ENCODE measurements at places on chromosomes 1 and 21.

DNA sequence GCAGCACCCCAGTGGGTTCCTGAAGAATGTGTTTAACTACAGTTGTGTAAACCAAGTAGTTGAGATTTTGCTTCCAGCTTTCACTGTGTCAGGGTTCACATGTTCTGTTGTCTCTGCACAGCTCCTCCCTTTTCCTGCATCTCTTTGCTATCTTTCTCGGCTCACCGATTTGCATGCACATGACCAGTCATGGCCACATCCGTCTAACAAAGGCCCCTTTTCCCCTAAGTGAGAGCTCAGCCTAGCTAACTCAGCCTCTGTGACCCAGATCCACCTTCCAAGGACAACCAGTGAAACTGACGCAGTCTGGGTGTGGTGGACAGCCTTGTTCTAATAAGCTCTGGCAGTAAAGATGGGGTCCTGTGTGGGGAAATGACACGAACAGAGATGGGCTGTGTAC lies 101.1 kb downstream of the ZP4 start:
- no peak for DNase-seq

GRCh38 chr21:42475036-42475435 lies 21.0 kb downstream of the RSPH1 start:
- DNase-seq = no peak

GRCh38 chr1:246797597-246797996 lies 73.4 kb downstream of the SCCPDH start:
- no peak for DNase-seq

DNA sequence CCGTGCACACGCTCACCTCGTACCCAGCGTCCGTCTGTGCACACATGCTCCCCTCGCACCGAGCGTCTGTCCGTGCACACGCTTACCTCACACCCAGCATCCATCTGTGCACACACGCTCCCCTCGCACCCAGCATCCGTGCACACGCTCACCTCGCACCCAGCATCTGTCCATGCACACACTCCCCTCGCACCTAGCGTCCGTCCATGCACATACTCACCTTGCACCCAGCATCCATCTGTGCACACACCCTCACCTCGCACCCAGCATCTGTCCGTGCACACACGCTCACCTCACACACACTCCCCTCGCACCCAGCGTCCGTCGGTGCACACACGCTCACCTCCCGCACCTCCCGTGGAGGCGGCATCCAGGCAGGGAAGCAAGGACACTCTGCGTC lies 24.4 kb upstream of the COL18A1 start:
- no peak for DNase-seq

- no peak for DNase-seq
Measured at GRCh38 chr1:40133312-40133665, 27.9 kb upstream of the RLF start.

- no peak for DNase-seq
Measured at GRCh38 chr1:162680419-162681121, 48.3 kb downstream of the DDR2 start.

- DNase-seq = no peak
Measured at GRCh38 chr1:20302108-20302471, 11.4 kb downstream of the VWA5B1 start.

GRCh38 chr1:180094705-180095295 lies 59.9 kb upstream of the QSOX1 start:
- DNase-seq = no peak

DNA sequence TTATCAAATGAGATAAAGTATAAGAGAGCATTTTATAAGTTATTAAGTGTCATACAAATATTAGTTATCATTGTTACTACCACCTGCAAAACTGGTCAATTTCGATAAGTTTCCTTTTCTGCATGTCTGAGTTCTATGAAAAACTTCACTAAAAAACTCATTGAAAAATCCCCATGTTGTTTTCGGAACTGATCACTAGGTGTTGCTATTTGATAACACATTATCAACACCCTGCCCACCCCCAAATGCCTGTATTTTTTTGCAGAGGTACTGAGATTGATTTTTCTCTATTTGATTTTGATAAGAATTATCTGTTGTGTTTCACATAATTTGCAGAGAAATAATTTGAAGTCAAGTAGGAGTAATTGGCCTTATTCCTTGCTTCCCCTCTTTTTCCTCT lies 22.1 kb upstream of the DISP1 start:
- DNase-seq = no peak

- no peak for DNase-seq
Measured at GRCh38 chr1:63888984-63889383, 115.2 kb downstream of the ROR1 start.

- DNase-seq = no peak
Measured at GRCh38 chr21:43873673-43874072, 8.7 kb downstream of the AGPAT3 start.

GRCh38 chr1:28412731-28413130 lies 43.2 kb downstream of the PHACTR4 start:
- no peak for DNase-seq

GRCh38 chr21:20013851-20014250 lies 984.4 kb upstream of the NCAM2 start:
- no peak for DNase-seq

GRCh38 chr1:234310460-234310817 lies 62.8 kb upstream of the COA6 start:
- DNase-seq = no peak

DNA sequence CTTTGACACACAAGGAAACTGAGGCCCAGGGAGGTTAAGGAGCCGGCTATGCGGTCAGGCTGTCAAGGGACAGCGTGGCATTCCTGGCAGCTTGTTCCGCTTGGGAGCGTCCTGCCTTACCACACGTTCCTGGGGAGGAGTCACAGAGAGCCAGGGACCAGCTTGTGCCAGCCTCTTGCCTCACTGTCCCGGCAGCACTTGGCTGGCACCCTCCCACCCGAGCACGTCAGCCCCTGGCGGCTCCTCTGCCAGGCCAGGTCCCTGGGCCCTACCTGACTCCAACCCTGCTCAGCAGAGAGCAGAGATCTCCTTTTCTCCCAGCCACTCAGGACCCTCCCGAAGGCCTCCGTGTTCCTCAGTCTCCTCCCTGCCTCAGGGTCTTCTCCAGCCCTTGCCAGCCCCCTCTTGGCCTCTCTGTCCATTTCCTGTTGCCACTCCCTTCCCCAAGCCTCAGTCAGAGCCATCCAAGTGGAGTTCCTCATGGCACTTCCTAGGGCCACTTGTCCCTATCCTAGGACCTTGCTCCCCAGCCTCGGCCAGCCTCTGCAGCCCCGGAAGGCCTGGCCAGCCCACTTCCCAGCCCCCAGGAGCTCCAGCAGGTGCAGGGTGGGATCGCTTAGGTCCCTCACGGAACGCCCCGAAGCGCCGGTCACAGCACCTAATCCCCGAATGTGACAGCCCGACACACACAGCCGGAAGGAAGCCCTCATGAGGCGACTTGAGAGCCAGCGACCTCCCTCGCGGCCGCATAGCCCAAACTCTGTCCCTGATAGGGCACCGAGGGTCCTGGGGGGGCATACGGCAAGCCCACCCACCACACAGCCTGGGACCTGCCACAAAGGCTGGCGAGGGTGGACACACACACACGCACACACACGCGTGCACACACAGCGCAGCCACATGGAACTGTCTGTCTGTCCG lies 130.3 kb downstream of the CASZ1 start:
- DNase-seq = no peak

GRCh38 chr1:3004285-3005205 lies 16.7 kb upstream of the ACTRT2 start:
- DNase-seq = no peak

DNA sequence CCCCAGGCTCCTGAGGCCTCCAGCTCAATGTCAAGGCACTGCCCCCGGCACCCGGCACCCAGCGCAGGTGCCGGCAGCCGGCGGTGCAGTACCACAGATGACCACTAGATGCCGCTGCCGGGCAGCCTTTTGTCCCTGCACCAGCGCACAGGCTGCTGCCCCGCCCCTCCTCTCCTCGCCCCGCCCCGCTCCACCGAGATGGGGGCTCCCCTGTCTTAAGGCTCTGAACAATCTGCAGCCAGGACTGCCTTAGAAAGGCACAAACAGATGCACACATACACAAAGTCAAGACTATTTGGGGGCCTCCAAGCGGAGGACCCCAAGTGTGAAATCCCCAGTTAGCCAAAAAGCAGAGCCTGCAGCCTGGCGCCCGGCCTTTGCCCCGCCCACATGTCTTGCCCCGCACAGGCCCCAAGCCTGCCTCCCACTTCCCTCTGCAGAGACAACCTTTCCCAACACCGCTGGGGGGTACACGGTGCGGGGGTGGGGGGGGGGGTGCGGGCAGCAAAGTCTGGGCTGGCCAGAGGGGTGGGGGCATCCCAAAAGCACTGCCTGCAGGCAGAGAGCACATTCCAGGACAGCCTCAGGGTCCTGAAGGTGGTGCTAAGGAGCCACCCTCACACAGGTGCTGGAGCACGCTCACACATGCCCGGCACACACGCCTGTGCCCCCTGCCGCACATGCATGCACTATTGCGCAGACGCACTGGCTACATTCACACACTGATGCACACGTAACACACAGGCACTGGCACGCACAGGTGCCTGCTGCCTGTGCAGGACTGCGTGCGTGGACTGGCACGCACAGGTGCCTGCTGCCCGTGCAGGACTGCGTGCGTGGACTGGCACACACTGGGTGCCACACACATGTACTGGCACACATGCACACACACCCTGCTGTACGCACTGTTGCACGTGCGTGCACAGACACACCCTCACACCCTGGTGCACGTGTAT lies 37.1 kb downstream of the ARHGEF16 start:
- DNase-seq = peak; percentile 76

DNA sequence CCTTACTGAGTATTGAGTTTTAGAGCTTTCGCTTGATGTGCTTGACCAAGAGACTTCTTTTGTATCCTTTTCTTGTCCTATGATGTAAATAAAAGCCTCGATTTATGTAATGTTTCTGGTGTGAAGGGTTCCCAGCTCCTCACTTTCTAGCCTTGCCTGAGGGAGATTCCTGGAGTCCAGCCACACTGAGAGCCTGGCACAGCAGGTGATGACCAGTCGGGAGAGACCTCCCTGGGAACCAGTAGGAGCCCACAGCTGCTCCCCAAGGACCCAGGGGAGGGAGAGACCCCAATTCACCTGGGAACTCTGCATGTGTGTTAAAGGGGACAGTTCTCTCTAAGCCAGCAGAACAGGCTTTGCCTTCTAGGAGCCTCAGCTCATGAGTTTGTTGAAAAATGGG lies 8.9 kb downstream of the C1orf115 start:
- DNase-seq = no peak

DNA sequence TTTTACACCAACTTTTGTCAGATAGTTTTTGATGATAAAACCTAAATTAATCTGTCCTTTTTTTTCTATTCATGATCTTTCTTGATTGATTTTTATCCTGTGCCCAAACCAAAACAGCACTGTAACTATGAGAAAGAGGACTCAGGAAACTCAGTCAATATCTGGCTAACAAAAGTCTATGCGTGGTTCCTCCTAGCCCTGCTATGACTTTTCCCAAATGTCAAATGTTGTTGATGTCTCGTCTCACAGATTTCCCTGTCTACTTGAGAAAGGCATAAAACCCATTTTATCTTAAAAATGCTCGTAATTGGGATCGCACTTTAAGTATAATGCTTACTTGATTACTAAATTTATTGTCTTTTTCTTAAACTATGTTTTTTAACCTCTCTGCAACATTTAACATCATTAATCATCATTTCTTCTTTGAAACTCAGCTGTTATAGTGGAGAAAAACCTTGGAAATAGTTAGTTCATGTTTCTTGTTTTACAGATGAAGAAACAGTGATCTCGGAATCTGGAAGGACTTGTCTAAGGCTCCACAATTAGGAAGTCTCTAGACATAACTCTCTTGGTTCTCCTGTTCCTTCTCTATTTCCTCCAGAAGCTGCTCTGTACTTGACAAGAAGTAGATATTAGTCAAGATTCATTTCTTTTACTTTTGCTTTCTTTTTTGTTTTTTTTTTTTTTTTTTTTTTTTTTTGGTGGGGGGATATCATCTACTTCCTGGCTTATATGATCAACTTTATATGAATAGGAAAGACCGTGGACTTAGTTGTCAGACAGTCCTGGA lies 26.2 kb upstream of the PTPRC start:
- no peak for DNase-seq

- peak; percentile 6 for DNase-seq
Measured at GRCh38 chr1:232627645-232628334, 2.1 kb downstream of the SIPA1L2 start.

- DNase-seq = no peak
Measured at GRCh38 chr1:111454859-111455641, 5.8 kb downstream of the ATP5PB start.

- DNase-seq = no peak
Measured at GRCh38 chr1:68617942-68618341, 121.1 kb upstream of the DEPDC1 start.

- DNase-seq = no peak
Measured at GRCh38 chr21:32494934-32495709, 82.6 kb downstream of the EVA1C start.

DNA sequence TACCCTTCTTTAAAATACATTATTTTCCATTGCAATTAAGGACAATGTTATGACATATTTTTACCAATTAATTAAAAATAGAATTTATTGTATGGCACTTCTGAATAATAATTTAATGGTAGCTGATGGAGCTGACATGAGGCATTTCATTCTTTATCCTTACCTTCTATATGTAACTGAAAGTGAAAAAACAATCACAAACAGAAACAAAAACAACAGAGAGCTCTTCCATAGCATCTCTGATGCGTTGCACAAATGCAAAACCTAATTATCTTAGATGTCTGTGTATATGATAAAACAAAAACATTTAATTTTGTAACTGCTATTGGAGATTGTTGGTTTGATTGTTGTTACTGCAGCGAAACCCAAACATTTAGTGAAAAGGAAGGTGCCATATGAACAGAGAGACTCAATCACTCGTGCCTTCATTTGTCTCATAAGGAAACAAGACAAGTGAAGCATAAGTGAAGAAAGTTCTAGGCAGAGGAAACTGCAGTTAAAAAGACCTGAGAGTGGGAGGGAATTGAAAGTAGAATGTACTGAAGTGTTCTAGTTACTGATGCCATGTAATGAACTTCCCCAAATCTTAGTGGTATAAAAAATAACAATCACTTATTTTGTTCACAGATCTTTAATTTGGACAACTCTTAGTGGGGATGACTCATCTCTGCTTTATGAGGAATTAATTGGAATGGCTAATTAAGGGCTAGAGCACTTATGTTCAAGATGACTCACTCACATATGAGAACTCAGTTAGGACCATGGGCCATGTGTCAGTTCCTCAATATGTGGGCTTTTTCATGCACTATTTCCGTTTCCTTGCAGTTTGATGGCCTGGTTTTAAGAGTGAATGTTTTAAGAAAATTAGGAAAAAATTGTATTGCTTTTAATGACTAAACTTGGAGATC lies 245.0 kb upstream of the OLFM3 start:
- no peak for DNase-seq

Measured in GM06990 (cell line).